ENCODE measurements at places on chromosomes 2 and 18. TPM values are rescaled to one million over a fixed set of nuclear protein-coding genes. Genes with fewer than 3 reads are reported as not detected.

The TMEM178A gene
- polyA plus RNA-seq: 11.3 TPM

GRCh38 chr2:171181064-171182049 is 20.7 kb upstream of the TLK1 start:
- DNase-seq: no peak

- no peak for DNase-seq
Observed at GRCh38 chr18:54647176-54647575, 56.1 kb downstream of the DYNAP start.

DNA sequence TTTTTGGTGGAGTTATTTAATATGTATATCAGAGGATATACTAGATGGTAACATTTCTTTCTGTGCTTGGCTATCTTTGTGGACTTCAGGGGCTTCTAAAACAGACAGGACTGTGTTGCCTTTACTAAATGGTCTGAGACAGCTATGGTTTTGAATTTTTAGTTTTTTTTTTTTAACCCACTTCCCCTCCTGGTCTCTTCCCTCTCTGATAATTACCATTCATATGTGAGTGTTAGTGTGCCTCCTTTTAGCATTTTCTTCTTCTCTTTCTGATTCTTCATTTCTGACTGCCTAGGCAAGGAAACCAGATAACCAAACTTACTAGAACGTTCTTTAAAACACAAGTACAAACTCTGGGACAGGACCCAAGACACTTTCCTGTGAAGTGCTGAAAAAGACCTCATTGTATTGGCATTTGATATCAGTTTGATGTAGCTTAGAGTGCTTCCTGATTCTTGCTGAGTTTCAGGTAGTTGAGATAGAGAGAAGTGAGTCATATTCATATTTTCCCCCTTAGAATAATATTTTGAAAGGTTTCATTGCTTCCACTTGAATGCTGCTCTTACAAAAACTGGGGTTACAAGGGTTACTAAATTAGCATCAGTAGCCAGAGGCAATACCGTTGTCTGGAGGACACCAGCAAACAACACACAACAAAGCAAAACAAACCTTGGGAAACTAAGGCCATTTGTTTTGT is 52.7 kb downstream of the SMAD4 start:
- DNase-seq: no peak

GRCh38 chr2:5563411-5563810 is 128.8 kb upstream of the SOX11 start:
- no peak for DNase-seq

- no peak for DNase-seq
Observed at GRCh38 chr2:109244750-109245382, 115.9 kb downstream of the SH3RF3 start.

GRCh38 chr2:149225446-149225845 is 104.9 kb upstream of the LYPD6 start:
- no peak for DNase-seq

GRCh38 chr2:71603311-71603811 is 150.0 kb downstream of the DYSF start:
- DNase-seq: no peak

DNA sequence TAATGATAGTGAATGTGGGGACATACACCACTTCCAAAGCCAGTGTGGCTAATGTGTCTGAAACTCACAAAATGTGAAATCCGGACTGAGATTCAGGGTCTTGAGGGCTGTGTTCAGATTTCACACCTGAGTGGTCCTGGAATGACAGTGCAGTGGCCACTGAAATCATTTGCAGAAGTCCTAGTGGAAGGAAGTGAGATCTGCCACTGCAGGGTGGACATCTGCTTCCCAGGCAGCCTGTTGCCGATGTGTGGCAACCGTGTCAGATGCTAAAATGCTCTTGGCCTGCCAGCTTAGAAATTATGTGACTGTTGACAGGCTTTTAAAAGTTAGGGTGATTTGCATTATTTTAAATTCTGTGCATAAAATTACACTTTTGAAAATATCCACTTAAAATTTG is 77.8 kb upstream of the TMEM200C start:
- no peak for DNase-seq

- DNase-seq: peak; percentile 63
Observed at GRCh38 chr2:23669413-23670244, 257.3 kb downstream of the ATAD2B start.

Measured in right lung (tissue), 10 donors.